ENCODE measurements at places on chromosomes 12 and 14.

DNA sequence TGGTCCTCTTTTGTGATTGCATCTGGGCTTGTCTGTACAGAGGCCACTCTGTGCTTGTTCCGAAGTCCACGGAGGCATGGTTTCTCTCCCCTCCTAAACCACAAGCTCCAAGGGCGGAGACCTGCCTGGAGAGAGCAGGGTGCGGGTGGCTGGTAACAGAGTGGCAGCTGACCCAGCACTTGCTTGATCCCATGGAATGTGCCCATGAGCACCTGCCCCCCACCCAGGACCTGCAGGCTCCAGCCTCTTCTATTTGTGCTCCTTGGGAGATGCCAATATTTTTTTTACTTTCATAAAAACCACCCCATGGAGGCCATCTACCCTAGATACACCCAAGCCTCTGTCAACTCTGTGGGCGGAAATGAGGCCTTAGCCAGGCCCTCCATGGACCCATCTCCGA, 104.7 kb downstream of the PRMT8 start:
- H3K27me3 ChIP-seq = peaks cover 4% of the 10 kb centered on the region
- H3K27ac ChIP-seq = no peak overlapping the region
- no peaks in the 10 kb centered on the region for H3K36me3 ChIP-seq
- no peaks in the 10 kb centered on the region for H3K4me1 ChIP-seq
- no peak for DNase-seq

DNA sequence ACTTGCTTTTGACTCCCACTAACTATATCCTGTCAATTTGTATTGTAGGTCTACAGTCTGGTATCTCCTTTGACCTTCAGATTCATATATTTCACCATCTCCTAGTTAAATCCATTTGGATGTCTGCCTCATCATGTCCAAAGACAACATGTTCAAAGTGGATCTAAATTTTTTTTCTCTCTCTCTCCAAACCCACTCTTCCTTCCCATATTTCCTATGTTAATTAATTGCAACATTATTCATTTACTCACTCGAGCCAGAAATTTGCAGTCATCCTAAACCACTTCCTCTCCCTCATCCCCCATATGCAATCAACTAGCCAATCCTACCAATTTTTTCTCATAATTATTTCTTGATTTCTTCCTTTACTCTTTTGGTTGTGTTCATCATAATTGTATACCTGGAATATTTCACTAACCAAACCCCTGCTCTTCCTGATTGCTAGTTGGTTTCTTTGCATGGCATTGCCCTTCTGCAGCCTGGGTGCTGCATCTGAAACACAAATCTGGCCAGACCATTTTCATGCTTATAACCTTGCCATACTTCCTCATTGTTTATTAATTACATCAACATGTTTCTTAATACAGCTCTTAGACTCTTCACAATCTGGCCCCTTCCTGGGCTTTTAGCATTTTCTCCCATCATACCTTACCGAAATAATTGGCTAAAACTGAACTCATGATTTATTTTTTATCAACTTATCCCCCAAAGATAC, 442.2 kb downstream of the ADAMTS20 start:
- no peaks in the 10 kb centered on the region for H3K27me3 ChIP-seq
- H3K36me3 ChIP-seq = no peaks in the 10 kb centered on the region
- no peaks in the 10 kb centered on the region for H3K4me1 ChIP-seq
- no peak overlapping the region for H3K4me3 ChIP-seq

GRCh38 chr12:87930033-87930432, 99.2 kb downstream of the C12orf50 start:
- DNase-seq = no peak
- no peaks in the 10 kb centered on the region for H3K36me3 ChIP-seq

GRCh38 chr12:121085506-121086353, 46.7 kb upstream of the OASL start:
- H3K27ac ChIP-seq = no peak overlapping the region
- peaks cover 11% of the 10 kb centered on the region for H3K27me3 ChIP-seq
- H3K36me3 ChIP-seq = no peaks in the 10 kb centered on the region
- peaks cover 18% of the 10 kb centered on the region for H3K4me1 ChIP-seq

- DNase-seq = no peak
- no peak overlapping the region for H3K27ac ChIP-seq
- no peaks in the 10 kb centered on the region for H3K36me3 ChIP-seq
- no peak overlapping the region for H3K4me3 ChIP-seq
These were observed 780.9 kb downstream of the RPS29 start for GRCh38 chr14:48805315-48805714.

DNA sequence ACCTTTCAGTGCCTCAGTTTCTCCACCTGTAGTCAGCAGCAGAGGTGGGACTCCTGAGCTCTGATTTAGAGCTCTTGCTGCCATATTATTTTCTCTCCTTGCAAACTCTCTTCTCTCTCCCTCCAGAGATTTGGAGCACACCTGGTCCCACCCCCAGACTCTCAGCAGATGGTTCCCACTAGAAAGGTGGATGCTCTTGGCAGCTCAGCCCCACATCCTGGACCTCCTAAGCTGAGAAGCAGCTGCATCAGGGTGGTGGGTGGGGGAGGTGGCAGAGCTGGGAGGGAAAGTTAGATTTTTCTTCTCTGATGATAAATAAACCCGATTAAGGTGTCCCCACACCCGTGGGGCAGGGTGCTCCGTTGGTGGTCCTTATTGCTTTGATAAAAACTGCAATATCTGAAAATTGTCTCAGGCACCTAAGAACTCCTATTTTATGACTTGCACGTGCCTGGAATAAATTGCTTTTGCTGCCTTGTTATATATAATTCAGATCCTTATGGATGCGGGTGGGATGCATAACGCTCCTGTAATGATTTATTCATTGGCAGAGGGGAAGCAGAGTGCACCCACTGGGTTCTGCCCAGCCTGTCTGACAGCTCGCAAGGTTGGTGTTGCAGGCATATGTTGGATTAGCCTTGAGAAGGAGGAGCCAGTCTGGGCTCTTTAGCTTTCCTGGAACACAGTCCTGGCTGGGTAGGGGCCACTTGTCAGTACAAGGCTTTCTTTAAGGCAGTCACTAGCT, 214.2 kb downstream of the SUDS3 start:
- H3K27ac ChIP-seq = no peak overlapping the region
- H3K4me3 ChIP-seq = no peak overlapping the region

DNA sequence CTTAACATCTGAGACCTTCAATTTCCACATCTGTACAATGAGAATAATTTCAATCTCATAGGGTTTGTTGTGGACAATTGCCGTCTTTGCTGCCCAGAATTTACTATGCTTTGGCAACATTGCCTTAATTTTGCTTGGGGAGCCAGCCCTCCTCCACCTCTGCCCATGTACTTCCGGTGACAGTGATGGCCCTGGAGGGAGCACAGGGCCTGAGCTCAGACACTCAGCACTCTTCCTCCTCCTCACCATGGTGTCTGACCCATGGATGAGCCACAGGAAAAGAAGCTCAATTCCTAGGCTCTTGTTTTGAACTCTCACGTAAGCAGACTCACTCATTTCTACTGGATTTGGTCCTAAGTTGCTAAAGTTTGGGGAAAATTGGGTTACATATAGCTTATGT, 58.2 kb downstream of the TBC1D30 start:
- no peak for DNase-seq
- H3K36me3 ChIP-seq = no peaks in the 10 kb centered on the region
- no peak overlapping the region for H3K27ac ChIP-seq
- H3K4me1 ChIP-seq = no peaks in the 10 kb centered on the region

GRCh38 chr14:76887191-76887590, 61.0 kb downstream of the LRRC74A start:
- no peaks in the 10 kb centered on the region for H3K36me3 ChIP-seq
- no peak for DNase-seq
- H3K4me3 ChIP-seq = no peak overlapping the region
- H3K4me1 ChIP-seq = peaks cover 4% of the 10 kb centered on the region

- no peak overlapping the region for H3K27ac ChIP-seq
- H3K27me3 ChIP-seq = no peaks in the 10 kb centered on the region
- peaks cover 1% of the 10 kb centered on the region for H3K4me1 ChIP-seq
- no peak overlapping the region for H3K4me3 ChIP-seq
- DNase-seq = no peak
These were observed 23.5 kb upstream of the CRIP2 start for GRCh38 chr14:105450864-105451720.

- no peaks in the 10 kb centered on the region for H3K27me3 ChIP-seq
- peaks cover 71% of the 10 kb centered on the region for H3K4me1 ChIP-seq
- DNase-seq = peak; percentile 60
- peak overlapping the region; percentile 84 for H3K27ac ChIP-seq
These were observed 58.6 kb downstream of the SLC38A1 start for GRCh38 chr12:46209914-46210872.

DNA sequence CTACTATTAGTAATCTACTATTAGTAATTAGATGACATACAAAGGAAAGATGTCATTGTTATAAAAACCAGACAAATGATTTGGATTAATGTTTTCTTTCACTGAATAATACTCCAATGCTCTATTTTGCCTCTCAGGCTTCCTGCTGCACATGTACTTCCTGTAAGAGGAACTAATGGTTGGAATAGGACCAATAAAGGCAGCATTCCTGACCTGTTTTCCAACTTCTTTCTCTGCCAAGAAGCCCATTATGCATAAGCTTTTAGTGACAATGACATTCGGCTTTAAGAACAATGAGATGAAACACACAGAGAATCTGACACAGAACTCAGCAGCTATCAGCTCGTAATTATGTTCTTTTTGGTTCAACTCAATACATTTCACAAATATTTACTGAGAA, 5.2 kb upstream of the C12orf56 start:
- no peaks in the 10 kb centered on the region for H3K36me3 ChIP-seq
- DNase-seq = no peak
- no peak overlapping the region for H3K4me3 ChIP-seq
- H3K27me3 ChIP-seq = peaks cover 10% of the 10 kb centered on the region
- no peak overlapping the region for H3K27ac ChIP-seq

- H3K4me3 ChIP-seq = no peak overlapping the region
- H3K27ac ChIP-seq = no peak overlapping the region
- no peaks in the 10 kb centered on the region for H3K27me3 ChIP-seq
- DNase-seq = no peak
- H3K4me1 ChIP-seq = no peaks in the 10 kb centered on the region
These were observed 89.9 kb upstream of the CPNE8 start for GRCh38 chr12:38995249-38995648.

DNA sequence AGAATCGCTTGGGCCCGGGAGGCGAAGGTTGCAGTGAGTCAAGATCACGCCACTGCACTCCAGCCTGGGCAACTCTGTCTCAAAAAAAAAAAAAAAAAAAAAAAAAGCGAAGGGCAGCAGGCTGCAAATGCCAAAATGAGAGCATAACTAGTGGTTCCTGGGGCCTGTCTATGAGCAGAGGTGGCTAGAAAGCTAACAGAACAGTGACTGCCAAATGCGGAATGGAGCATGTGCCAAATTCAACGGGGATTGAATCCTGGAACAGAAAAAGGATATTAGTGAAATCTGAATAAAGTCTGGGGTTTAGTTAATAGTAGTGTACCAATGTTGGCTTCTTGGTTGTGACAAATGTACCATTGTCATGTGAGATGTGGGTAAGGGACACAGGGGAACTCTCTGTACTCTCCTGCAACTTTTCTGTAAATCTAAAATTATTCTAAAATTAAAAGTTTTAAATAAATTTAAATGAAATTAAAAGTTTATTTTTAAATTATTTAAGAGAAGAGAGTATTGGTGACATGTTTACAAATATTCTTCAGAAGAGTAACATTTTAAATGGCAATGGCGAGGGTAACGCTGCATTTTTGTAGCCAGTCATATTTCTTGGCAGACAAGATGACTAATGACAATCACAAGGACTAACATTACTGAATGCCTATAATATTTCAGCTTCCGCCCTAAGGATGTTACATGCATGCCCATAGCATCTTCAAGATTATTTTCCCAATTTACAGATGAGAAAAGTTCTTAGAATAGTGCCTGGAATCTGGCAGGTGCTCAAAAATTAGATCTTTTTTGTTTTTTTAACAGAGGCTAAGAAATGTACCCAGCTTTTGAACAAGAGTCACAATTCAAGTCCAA, 28.9 kb upstream of the NUDT4 start:
- DNase-seq = no peak
- no peak overlapping the region for H3K4me3 ChIP-seq
- no peaks in the 10 kb centered on the region for H3K36me3 ChIP-seq
- no peak overlapping the region for H3K27ac ChIP-seq
- H3K4me1 ChIP-seq = no peaks in the 10 kb centered on the region

DNA sequence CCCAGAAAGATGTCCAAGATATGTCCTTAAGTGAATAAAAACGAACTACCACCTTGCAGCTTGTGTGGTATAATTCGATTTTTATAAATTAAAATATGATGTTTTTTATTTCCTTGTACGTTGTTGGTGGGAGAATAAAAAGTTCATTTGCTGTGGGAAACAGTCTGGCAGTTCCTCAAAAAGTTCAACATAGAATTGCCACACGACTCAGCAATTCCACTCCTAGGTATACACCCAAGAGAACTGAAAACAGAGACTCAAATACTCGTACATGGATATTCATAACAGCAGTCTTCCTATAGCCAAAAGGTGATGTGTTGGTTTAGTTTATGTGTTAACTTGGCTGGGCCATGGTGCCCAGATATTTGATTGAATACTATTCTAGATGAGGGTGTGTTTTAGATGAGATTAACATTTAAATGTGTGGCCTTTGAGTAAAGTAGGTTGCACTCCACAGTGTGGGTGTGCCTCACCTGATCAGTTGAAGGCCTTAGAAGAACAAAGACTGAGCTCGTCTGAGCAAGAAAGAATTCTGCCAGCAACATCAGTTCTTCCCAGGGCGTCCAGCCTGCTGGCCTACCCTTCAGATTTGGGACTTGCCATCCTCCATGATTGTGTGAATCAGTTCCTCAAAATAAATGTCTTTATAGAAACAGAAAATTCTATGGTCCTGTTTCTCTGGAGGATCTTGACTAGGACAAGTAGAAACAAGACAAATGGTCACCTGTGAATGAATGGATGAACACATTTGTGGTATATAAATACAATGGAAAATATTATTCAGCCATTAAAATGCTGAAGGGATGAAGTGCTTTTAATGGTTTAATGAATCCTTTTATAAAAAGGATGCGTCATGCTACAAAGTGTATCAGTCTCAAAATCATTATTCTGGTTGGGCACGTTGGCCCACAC, 5.1 kb upstream of the DENR start:
- H3K4me3 ChIP-seq = no peak overlapping the region
- no peak for DNase-seq
- H3K27ac ChIP-seq = no peak overlapping the region
- no peaks in the 10 kb centered on the region for H3K27me3 ChIP-seq
- peaks cover 18% of the 10 kb centered on the region for H3K4me1 ChIP-seq

GRCh38 chr12:31849090-31849687, 110.0 kb upstream of the RESF1 start:
- no peak overlapping the region for H3K27ac ChIP-seq
- H3K36me3 ChIP-seq = peaks cover 8% of the 10 kb centered on the region
- DNase-seq = no peak
- no peaks in the 10 kb centered on the region for H3K27me3 ChIP-seq
- H3K4me3 ChIP-seq = no peak overlapping the region

GRCh38 chr12:113040722-113041171, 15.8 kb upstream of the DTX1 start:
- no peaks in the 10 kb centered on the region for H3K36me3 ChIP-seq
- no peaks in the 10 kb centered on the region for H3K4me1 ChIP-seq
- no peak overlapping the region for H3K27ac ChIP-seq
- H3K27me3 ChIP-seq = peaks cover 7% of the 10 kb centered on the region

GRCh38 chr12:7628381-7628961, 37.2 kb downstream of the APOBEC1 start:
- H3K27me3 ChIP-seq = peaks cover 15% of the 10 kb centered on the region
- no peaks in the 10 kb centered on the region for H3K4me1 ChIP-seq
- DNase-seq = no peak
- H3K36me3 ChIP-seq = no peaks in the 10 kb centered on the region
